NCI-H1048 (cell line): ENCODE measurements at places on chromosomes 2 and 18.

DNA sequence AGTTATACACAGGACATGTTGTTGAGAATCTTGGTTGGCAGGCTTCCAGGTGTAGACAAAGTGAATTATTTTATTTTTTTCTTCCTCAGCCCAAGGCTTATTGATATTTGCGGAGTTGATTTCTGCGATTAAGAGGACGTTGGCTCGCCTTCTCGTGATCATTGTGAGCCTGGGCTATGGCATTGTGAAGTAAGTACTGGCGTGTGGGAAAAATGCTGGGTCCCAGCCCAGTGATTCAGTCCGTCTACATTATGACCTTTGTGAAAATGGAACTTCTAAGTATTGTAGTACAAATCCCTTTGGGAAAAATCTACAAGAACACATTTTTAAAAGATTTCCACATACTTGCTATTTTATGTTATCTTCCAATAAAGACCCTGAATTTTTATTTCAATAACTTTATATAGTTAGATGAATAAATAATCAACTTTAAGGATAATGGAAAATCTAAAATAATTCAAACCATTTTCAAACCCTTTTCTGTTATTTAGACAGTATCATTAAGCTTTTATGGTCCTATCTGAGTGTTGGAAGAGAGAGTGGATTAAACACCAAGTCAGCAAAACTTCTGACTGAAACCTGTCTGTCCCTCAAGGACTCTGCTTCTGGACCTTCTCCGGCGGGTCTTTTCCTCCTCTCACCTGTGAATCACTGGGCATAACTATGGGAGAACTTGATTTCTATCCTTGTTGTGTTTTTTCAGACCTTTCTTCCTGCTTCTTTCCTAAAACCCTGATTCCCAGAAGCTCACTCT is 31.0 kb downstream of the TMEM87B start:
- DNase-seq = no peak

DNA sequence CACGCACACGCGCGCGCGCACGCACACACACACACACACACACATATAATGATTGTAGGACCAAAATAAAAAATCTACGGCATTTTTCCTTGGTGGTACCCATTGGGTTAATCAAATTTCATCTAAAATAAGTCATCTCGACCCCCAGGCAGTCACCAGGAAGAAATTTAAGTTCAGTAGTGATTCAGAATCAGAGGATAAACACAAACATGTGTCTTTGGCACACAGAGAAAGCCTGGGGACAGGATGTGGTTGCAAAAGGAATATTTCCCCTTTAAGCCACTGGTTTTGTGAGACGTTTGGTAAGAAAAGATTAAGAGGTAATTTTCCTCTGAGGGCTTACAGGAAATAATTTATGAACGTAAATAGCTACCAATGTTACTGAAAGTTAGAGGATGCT is 171.6 kb upstream of the PIEZO2 start:
- DNase-seq = no peak

DNA sequence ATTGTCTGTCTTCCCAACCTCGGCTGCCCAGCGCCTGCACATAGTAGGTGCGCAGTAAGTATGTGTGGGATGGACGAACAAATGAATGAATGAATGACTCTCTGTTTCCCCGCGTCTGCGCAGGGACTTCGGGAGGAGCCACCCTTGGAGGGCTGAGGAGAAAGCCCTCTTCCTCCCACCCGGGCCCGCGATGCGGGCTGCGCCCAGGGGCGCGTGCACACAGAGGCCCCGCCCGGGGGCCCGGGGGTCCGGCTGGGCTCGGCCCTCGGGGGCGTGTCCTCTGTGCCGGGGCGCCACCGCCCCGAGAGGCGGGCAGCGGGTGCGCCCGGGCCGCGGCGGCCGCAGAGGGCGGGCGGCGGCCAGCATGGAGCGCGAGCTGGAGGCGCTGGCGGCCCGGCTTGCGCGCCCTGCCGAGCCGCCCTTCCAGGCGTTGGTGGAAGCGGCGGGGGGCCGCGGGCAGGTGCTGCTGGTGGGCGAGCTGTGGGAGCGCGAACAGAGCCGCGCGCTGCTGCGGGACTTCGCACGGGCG is at the start of gene C2orf72:
Gene C2orf72, plus strand, starts transcription at position 322 of the 529 bp plus-strand sequence. Its CDS starts 43 bp downstream, at position 365.
- no peak for DNase-seq

- no peak for DNase-seq
Measured at GRCh38 chr2:216956820-216957493, 97.1 kb upstream of the TNP1 start.

- DNase-seq = no peak
Measured at GRCh38 chr2:233572468-233572867, 5.9 kb upstream of the USP40 start.

GRCh38 chr2:181760521-181760920 is 80.2 kb upstream of the NEUROD1 start:
- DNase-seq = no peak

- DNase-seq = no peak
Measured at GRCh38 chr2:84029903-84030575, 429.0 kb downstream of the SUCLG1 start.

GRCh38 chr2:171524018-171524401 is 1.7 kb downstream of the CYBRD1 start:
- DNase-seq = no peak
